Activated T-helper 1 cell treated with anti-CD3 and anti-CD28 coated beads, Interleukin-12 subunit alpha, Interleukin-12 subunit beta, Interleukin-2, Interleukin-4 antibody, amounts not matched to agents 30 ng/mL and 10 ng/mL and 1 ng/mL, durations not matched to agents 14 hours and 24 hours and 36 hours (primary cell): ENCODE measurements at places on chromosomes 1 and 21.

DNA sequence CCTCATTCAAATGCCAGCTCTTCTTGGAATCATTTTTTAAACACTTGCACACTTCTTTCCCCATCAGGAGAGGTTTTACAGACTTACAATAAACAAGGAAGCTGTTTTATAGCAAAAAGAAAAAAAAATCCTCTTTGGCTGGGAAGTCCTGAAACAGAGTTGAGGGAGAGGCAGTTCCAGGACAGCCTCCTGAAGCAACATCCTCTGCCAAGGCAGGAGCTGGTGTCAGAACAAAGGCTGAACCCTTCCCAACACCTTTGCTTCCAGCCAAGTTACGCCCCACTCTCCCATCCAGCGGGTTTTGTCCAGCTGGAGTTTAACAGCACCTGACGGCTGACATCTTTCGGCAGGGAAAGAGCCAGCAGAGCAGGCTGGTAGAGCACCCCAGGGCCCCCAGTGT lies 287.8 kb downstream of the RRAGC start:
- no peak for DNase-seq

DNA sequence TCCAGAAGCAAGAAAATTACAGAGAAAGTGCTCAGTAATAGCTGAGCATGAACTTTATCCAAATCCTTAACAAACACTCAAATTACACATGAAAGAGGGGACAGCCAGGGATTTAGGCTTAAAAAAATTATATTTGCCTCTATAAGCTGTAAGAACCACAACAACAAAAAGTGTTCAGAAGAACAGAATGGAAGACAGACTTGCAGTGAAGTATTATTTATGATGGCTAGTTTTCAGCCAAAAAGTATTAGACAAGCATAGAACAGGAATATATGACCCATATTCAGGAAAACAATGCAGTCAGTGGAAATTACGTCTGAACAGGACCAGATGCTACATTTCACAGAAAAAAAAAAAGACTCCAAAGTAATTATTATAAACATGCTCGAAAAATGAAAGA lies 1246.3 kb downstream of the NCAM2 start:
- DNase-seq, result no peak

- no peak for DNase-seq
Observed at GRCh38 chr21:35217504-35218060, 168.5 kb upstream of the RUNX1 start.

DNA sequence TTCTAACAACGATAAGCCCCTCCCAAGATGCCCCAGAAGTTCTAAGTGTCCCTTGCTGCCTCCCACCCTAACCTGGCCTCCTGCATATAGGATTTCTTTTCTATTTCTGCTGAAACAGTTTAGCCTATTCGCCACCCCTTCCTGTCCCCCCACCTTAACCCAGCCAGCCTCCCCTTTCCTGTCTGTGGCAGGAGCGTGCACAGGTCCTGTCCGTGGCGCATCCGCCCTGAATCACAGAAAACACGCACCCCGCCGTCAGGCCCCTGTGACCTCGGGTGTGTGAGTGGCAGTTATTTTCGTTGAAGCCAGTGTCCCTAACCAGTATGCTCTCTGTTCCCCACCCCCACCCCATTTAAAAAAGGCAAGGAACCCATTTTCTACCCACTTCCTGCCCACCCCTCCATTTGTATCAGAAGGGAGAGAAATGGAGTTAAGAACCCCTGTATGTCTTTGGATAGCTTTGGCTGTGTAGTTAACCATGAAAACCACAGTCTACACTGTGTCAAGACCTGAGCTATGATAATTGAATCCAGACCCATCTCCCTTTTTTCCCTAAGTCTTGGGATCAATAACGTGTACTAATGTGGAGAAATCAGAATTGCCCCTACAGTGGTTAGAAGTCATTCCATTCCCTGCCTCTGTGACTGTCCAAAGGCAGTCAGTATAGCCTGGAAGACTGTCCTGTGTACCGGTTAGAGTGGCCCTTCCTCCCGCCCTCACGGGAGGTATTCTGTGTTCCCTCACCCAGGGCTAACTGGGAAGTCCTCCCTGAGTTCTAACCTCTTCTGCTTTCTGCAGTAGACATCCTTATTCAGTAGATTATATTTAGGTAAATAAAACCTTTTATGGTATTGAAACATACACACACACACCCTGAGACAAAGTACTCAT lies 1.8 kb downstream of the PLEKHO1 start:
- DNase-seq, result peak; percentile 55

GRCh38 chr1:106768501-106768900 lies 288.0 kb upstream of the PRMT6 start:
- DNase-seq, result no peak

GRCh38 chr1:30058970-30059369 lies 664.4 kb downstream of the MATN1 start:
- no peak for DNase-seq

DNA sequence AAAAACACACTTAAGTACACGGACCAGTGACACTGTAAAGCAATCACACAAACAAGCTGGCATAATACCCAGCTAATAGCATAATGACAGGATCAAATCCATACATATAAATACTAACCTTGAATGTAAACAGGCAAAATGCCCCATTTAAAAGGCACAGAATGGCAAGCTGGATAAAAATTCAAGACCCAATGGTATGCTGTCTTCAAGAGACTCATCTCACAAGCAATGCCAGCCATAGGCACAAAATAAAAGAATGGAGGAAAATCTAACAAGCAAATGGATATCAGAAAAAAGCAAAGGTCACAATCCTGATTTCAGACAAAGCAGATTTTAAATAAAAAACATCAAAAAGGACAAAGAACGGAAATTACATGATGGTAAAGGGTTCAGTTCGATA lies 79.1 kb upstream of the PTGFR start:
- DNase-seq, result no peak

- no peak for DNase-seq
Observed at GRCh38 chr21:33473344-33473743, 6.4 kb downstream of the TMEM50B start.

DNA sequence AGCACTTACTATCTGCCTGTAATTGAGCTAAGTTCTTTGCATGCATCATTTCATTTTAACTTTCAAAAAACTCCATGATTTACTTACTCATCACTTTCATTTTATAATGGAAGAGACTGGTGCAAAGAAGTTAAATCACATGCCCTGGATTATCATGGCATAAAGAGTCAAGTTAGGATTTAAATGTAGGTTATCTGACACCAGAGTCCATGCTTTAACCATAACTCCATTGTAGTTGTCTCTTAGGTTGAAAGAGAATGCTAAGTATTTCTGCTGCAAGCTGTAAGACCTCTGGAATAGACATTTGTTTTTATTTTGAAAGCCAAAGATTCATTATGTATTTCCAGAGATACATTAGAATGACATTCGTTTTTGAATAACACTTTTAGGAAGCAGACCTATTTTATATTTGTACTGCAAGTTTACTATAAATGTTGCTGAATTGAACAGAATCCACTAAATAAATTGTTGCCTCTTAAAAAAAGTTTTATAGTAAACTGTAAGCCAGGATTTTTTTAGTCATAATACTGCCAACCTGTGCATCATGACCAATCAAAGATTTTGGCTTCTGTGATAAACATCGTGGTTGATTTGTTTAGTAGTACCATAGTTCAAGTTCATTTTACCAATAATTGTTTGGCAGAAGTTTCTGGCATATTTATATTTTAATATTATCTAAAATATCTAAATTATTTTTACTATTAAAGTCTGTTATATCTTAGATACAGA lies 26.1 kb downstream of the CFH start:
- DNase-seq, result no peak

GRCh38 chr1:247378334-247379073 lies 37.5 kb upstream of the NLRP3 start:
- DNase-seq, result no peak

DNA sequence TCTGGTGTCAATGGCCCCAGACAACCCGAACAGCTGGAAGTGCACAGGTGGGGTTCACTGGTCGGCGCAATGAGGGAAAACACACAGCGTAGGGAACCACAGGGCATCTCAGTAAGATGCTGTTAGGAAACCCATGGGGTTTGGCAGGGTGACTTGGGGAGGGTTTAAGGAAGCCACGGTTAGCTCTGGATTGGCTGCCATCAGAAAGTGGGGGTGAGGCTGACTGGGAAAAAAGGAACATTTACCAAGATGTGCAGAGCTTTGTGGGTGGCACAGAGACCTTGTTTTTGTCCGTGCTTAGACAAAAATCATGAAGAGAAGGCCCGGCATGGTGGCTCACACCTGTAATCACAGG lies 11.0 kb downstream of the ALDH4A1 start:
- DNase-seq, result no peak
